Coronary artery (tissue), 2 donors: ENCODE measurements at places on chromosomes 7 and 10.

DNA sequence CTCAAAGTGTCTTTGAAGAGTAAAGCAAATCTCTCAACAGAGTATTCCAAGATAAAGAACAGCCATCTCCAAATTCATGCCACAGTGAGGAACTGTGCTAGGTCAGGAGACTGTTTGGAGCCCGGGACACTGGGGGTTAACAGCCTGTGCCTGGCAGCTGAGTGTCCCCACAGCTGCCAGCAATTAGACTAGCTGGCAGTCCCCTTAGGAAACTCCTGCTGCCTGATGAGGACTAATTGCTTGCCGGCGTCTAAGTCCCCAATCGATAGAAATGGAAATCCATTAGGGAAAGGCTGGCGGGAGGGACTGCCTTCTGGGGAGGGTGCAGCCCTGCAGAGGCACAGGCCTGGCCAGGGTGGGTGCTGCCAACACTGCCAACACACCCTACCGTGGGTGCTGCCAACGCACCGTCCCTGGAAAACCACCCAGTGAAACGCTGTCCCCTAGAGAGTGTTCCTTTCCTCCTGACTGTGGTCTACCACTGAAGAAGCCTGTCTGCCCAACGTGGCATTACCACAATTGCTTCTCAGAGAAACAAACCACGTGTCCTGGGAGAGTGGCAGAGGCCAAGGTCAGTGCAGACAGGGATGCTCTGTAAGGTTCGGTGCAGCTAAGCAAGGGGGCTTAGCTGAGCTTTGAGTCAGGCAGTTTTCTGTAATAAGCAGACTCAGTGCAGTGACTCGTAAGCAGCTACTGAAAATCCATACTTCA lies 60.8 kb downstream of the XRCC2 start:
- DNase-seq = no peak

- DNase-seq = no peak
These were observed 1172.9 kb upstream of the AUTS2 start for GRCh38 chr7:68425377-68425776.

DNA sequence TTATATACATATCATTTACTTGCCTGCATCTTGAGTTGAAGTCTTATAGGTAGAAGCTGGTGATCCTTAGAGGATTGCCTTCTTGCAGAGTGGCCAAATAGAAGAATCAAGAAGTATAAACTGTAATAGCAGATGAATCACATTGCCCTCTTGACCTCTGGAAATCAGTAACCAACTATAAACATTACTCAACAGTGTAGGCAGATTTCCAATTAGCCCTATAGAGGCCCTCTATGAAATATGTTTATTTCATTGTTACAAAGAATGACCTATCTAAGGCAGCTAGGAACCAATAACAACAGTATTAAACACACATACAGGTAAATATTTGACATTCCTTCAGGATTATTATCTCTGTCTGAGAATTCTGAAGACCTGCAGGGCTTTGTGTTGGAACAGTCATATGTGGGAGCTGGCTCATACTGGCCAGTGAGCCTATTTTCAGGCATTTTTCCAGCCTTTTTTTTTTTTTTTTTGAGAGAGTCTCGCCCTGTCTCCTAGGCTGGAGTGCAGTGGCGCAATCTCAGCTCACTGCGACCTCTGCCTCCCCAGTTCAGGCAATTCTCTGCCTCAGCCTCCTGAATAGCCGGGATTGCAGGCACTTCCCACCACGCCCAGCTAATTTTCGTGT lies 7.2 kb upstream of the SRI start:
- no peak for DNase-seq

DNA sequence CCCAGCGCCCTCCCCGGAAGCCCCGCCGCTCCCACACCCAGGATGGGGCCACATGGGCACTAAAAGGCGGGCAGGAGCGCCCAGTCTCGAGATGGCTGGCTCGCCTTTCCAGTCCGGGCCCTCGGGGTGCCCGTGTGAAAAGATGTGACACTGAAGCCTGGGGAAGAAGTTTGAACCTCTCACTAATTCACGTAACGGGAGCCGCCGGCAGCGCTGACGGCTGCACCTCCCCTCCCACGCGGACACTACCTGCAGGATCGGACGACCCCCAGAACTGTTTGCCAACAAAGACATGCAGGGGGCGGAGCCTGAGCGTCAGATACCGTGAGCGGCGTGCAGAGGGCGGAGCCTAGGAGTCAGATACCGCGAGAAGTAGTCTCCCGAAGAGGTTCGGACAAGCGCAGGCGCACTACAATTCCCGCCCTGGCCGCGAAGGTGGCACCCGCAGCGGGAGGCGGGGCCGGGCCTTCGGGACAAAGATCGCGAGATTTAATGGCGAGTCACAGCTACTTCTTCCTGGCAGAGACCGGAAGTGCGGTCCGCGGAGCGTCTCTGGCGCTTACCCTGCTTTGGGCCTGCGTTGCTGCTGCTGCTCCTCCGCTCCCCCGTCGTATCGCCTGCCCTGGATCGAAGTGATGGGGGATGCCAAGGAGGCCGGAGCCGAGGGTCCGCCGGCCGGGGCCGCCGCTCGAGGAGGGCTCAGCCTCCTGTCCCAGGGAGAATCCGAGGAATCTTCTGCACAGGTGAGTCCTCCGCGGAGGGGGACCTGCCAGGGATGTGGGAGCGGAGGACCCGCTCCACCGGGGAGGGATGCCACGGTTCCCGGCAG lies at the start of gene EDRF1:
EDRF1 (plus strand) TSS at position 537 of the 829 bp plus-strand sequence; CDS start at position 636, 99 bp downstream.
- DNase-seq = peak; percentile 100

- DNase-seq = no peak
These were observed 299.3 kb downstream of the SFMBT2 start for GRCh38 chr10:7111561-7111960.

DNA sequence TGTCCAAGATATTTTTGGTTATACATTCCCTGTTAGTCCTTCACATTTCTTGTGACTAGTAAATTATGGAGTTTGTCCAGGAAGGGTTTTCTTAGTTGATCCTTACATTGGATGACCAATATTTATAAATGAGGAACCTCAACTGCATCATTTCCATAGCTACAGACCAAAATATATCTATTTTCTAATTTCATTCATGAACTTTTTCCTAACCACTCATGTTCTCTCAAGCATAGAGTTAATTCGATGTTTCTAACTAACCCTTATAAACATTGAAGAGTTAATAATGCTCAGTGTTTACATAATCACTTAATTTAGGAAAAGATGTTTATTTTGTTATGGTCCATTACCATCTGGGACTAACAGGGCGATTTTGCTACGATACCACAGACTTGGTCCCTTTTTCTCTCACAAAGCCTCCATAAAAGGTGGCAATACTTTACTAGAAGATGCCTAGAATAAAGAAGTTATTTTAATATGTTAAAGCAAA lies 591.0 kb downstream of the MAGI2 start:
- DNase-seq = no peak

GRCh38 chr10:3805791-3806461 lies 20.9 kb upstream of the KLF6 start:
- DNase-seq = no peak

- DNase-seq = no peak
These were observed 7.5 kb upstream of the ZC3HAV1 start for GRCh38 chr7:139116999-139117398.

DNA sequence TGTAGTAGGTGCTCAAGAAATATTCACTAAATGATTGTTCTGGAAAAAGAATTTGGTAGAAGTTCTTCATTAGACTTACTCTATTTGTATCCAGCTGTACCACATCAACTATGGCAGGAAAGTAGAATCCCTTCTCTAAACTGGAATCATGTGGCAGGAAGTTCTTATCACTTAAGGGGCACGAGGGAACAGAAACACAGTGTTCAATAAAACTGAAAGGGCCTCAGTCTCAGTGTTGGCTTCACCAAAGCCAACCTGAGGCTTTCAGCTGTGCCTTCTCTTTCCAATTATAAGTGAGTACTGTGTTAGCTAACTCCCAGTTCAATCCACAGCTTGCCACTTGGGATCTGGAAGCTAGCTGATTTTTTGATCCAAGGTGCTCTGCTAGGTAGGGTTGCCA lies 257.6 kb upstream of the LRGUK start:
- DNase-seq = no peak

GRCh38 chr7:10930551-10930950 lies 43.1 kb upstream of the PHF14 start:
- DNase-seq = no peak

GRCh38 chr10:47414752-47415519 lies 30.8 kb upstream of the ZNF488 start:
- DNase-seq = no peak

DNA sequence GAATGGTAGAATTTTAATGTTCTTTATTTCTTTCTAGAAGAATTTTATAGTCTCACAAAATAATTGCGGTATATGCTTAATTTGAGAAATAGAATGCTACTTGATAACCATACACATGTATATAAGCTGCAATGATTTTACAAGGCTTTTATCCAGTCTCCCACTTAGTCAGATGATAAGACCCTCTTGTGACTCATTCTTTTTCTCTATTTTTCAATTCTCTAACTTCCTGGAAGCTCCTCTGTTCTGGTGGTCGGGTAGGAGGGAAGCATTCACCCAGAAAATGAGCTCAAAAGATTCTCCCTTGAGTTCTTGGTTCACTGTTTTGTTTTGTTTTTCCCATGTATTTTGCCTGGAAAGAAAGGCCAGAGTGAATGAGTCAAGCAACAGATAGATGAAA lies 546.6 kb downstream of the INHBA start:
- no peak for DNase-seq

DNA sequence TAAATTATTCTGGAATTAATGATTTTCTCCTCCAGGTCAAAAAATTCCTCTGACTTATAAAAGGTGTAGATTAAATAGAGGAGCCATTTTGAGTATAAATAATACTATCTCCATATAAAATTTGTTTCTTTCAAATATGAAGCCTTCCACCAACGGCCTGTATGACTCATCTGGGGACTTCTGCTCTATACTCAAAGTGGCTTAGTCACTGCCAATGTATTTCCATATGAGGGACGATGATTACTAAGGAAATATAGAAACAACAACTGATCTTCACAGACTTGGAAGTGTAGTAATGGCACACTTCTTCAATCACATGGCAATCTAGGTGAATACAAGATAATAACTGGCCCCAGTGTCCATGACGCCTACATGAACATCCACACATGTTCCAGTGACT lies 335.6 kb upstream of the HGF start:
- no peak for DNase-seq

GRCh38 chr7:66125052-66125694 lies 10.5 kb downstream of the CRCP start:
- no peak for DNase-seq

GRCh38 chr7:100175296-100175935 lies 1.8 kb downstream of the GPC2 start:
- no peak for DNase-seq

GRCh38 chr10:112395809-112396530 lies 22.1 kb downstream of the ACSL5 start:
- no peak for DNase-seq

DNA sequence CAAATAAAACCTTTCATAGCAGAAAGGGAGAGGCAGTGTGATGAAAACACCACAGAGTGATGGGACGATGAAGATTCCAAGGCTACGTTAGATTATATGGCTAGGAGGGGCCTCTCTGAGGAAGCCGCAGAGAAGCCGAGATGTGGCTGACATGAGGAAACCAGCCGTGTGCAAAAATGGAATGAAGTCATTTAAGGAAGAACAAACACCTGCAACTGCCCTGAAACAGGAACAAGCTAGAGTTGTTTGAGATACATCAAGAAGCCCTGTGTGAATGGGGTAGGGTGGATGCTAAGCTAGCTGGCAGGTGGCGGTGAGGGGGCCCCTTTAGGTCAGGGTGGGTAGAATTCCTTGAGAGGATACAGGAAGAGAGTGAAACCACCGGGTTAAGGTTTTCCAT lies 129.5 kb downstream of the KLF6 start:
- DNase-seq = no peak
